ENCODE measurements at places on chromosomes 11 and 22. TPM values are rescaled to one million over a fixed set of nuclear protein-coding genes. Genes with fewer than 3 reads are reported as not detected.

DNA sequence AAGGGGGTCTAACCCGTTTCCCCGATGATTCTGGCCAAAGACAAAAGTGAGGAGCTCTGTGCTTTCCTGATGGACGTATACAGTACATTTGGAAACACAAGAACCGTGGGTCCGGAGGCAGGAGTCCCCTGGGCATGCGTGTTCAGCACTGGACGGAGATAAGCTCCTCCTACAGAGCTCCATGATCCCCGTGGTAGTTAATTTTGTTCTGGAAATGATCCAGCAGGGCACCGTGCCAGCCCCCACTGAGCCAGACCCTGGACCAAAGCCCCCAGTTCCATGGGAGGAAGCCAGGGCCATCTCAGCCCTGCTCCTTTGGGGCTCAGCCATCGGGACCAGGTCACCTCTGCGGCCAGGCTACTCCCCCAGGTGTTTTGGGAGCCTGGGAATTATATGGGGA, 83.3 kb downstream of the TRMU start:
- DNase-seq: no peak

Gene BTG4
- not detected for total RNA-seq

DNA sequence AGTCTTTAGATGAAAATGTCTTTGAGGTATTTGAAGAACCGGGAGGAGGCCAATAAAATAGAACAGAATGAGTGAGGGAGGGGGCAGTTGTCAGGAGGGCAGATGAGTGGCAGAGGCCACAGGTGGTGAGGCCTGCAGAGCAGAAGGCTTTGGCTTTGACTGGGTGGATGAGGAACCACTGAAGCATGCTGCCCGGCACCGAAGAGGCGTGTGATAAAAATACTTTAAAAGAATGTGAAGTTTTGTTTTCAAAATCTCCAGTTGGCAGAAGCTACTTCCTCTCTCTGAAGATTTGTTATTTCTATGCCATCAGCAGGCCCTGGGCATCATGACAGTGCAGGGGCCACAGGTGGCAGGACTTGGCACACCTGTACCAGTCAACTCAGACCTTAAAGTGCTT, 6.3 kb downstream of the MS4A12 start:
- no peak for DNase-seq

DNA sequence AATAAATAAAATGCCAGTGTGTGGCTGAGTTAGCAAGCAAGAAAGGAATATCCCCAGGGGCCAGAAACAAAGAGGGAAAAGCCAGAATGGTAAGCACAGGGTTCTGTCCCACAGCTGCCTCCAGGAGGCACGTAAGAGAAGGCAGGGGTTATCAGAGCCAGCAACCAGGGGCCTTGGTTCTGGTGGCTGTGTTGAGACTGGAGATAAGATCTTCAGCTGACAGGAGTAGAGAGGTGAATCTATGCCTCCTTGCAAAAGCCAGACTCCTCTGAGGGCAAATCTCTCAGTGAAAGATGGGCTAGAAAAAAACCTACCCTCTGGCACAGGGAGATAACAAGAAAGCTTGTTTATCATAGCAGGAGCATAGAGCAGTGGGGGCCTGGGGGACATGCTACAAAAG, 29.8 kb upstream of the NFAM1 start:
- no peak for DNase-seq

DNA sequence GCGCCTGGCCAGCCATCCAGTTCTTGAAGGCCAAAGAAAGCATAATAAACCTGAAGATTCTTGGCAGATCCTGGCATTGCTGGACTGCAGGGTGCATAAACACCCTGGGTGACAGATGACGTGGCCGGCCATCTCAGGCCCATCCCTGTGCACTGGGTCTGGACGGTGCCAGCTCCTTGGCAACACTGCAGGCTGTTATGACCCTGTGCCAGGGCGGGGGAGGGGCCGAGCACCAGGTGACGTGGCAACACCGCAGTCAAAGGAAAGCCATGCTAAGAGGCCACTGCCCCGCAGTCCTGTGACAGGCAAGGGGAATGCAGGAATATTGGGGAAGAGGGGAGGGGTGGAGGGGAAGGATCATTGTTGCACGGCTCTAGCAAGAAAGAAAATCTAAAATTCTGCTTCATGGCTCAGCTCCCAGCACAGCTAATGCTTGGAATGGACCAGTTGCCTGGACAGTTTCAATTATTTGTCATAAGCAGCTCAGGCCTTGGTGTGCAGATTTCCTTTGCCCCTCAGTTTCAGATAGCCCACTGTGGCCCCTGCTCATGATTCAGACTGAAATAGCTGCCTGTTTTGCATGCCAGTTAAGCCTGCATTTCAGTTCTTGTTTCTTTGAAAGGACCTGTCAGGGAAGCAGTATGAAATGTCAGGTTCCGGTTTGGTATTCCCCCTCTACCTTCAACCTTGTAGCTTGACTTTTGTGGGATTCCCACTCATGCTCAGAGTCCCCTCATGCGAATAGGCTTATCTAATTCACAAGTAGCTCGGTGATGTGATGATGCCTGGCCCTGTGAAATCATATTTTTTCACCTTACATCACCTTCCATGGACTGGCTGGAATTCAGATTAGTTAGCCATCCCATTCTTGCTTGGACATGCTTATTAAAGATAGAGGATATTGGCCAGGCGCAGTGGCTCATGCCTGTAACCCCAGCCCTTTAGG, 29.7 kb upstream of the DDX6 start:
- no peak for DNase-seq

- peak; percentile 63 for DNase-seq
Measured at GRCh38 chr11:119356349-119357031, 10.0 kb upstream of the MFRP start.

Gene CRYBB2
- total RNA-seq: not detected

DNA sequence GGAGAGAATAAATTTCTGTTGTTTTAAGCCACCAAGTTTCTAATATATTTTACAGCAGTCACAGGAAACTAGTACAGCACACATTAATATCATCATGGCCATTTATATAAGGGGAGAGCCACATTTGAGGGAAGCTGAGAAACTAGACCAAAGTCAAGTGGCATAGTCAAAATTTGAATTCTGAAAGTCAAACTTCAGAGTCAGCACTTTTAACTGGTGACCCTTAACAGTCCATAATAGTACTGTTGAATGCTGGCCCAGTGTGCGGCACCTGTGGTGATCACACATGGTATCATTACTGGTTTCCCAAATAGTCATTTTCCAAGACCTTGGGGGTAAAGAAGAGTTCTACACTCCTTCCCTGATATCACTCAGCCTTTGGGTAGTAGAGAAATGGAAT, 44.3 kb upstream of the PAX6 start:
- no peak for DNase-seq

Gene SYCE3
- total RNA-seq: not detected

Gene TMEM191B
- not detected for total RNA-seq

Gene LMO2
- 24.1 TPM for total RNA-seq

DNA sequence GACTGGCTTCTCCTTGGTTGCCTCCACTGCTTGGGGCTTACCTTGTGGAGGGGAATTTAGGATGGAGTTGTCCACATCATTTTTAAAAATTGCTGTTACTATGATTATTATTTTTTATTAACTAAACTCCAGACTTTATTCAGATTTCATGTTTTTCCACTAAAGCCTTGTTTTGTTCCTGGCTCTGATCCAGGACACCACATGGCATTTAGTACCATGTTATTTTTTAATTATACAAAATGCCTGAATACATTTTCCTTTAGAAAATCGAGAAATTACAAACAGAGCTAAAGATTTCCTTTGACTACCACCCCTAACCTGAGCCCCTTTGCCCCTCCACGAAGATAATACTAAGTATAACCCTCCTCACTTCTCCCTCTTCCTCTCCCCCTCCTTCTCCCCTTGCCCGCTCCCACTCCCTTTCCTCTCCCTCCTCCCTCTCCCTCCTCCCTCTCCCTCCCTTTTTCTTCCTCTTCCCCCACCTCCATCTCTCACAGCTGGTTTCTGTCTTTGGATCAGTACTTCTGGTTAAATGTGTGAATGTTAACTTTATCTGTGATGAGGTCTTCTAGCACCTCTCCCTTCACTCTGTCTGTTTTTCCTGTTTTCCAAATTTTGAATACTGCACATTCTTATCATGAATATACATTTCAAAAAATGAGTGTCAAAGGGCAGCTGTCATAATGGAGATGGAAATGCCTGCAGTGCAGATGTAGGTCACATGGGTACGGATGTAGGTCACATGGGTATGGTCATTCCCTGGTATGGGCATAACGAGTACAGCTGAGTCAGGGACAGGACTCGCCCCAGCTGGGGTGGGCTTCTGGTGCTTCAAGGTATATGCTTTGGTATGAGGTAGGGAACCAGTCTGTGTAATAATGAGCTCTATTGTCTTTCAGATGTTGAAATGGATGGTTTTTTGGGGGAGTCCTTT, 54.4 kb upstream of the OR4B1 start:
- DNase-seq: no peak

Gene LRRC56
- total RNA-seq: 0.90 TPM

Gene LDHAL6A
- not detected for total RNA-seq

DNA sequence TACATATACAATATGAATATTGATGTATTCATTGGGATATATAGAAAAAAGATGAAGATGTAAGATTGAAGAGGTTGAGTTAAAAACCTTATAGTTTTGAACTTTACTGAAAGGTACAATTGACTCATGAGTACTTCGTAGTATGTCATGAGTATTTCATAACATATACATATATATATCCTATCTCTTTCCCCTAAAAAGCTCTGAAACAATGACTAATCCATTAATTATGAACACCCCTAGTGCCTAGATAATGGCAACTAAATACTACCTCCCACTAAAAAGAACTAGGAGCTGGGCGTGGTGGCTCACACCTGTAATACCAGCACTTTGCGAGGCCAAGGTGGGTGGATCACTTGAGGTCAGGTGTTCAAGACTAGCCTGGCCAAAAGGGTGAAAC, 31.5 kb downstream of the SLC35F2 start:
- DNase-seq: no peak

GRCh38 chr11:80638296-80638695, 1197.5 kb upstream of the TENM4 start:
- DNase-seq: no peak

Gene RBMXL2
- not detected for total RNA-seq

DNA sequence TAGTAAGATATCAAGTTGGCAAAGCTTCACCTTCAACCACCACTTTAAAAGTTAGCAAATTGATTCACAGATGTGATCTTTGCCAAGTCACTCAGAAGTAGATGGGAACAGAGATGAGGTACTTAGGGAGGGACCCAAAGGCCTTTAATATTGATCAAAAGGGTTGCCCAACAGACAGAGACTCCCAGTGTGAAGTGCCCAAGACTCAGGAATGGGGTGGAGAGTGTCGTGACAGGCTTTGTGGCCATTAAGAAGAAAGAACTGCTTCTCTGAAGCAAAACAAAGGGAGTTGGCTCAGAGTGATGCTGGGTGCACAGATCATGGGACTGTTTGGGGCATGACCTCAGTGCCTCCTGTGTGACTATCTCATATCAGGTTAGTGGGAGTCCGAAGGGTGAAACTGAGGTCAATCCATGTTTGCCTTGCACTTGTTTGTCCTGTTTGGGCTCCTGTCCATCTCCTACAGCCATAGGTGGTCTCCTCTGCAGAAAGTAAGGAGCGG, 132.3 kb downstream of the APIP start:
- no peak for DNase-seq

Gene ENTHD1
- not detected for total RNA-seq

Gene C22orf31
- not detected for total RNA-seq

- DNase-seq: no peak
Measured at GRCh38 chr11:60305906-60306619, 21.0 kb upstream of the MS4A6E start.

Gene OR52N4
- not detected for total RNA-seq

Gene MIEF1
- total RNA-seq: 12.2 TPM

DNA sequence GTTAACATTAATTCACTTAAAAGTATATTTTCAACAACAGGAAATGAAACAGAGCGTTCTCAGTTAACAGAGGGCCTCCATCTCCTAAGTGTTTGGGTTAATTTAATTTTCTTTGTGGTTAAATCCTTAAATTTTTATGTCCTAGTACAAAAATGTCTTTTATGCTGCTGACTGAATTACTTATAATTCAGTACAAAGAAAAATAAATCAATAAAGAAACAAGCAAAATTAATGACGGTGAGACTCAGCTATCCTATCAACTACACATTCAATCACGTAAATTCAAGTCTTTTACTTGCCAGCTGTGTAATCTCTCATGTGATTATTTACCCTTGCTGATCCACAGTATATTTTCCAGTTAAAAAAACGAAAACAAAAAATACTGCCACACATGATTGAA, 81.4 kb downstream of the BBOX1 start:
- no peak for DNase-seq

GRCh38 chr11:904380-904779, 6.2 kb downstream of the CHID1 start:
- DNase-seq: no peak

DNA sequence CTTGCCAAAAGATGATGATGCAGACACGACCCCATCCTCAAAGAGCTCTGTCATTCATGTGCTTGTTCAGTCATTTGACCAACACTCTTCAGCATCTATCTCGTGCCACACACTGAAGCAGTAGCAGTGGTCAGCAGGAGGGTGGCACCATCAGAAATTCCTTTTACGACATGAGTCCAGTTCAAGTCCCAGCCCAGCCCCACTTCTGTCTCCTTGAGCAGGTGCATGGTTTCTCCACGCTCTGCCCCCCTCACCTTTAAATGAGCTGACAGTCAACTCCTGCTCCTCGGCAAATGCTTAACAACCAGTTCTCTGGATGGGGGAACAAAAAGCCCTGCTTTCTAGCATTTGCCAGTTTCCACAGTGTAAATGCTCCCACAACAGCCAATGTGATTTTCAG, 60.9 kb downstream of the SYN3 start:
- DNase-seq: no peak

- no peak for DNase-seq
Measured at GRCh38 chr22:27393371-27393770, 408.2 kb downstream of the MN1 start.

DNA sequence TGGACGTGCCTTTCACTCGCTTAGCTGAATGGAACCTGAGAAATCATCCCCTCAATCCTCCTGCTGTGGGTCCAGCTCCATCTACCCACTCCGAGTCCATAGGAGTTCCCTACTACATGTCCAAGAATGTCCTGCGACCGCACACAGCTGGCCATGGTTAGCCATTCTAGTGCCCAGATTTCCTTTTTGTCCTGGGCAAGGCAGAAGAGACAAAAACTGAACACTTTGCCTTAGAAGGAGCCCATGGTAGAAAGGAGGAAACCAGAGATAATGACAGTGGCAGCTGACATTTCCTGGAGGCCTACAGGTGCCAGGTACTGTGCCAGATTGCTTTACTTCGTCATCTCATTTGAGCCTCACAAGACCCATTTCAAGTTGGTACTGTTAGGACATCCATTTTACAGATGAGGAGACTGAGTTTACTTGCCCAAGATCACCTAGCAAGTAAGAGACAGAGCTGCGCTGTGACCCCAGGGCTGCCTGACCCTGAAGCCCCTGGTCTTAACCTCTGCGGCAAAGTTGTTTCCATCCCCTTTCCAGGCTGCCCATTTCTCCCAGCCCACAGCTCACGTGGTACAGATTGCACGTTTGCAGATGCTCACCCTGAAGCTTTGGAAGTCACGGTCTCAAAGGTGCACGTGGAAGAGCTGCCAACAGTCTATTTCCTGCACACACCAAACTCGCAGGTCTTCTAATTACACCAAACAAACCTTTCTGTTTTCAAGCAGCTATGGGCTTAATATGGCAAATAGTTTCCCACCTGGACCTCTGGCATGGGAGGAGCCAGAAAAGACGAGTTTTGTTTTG, 112.7 kb downstream of the ZBTB16 start:
- no peak for DNase-seq

GRCh38 chr11:78284260-78284659, 95.5 kb downstream of the USP35 start:
- no peak for DNase-seq

All from urinary bladder (tissue), 4 donors.